Right cardiac atrium (tissue), 5 donors: ENCODE measurements at places on chromosomes 4 and X. TPM values are rescaled to one million over a fixed set of nuclear protein-coding genes. Genes with fewer than 3 reads are reported as not detected.

DNA sequence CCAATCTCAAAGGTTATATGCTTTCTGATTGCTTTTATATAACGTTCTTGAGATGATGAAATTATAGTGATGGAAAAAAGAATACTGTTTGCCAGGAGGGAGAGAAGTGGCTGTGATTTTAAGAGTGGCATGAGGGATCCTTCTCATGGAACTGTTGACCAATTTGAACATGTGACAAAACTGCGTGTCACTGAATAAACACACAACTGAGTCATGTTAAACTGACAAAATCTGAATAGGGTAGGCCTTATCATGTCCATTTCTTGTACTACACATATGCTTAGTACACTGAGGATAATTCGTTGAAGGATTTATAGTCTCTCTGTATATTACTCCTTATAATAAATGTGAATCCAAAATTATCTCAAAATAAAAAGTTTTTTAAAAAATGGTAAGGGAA is 22.2 kb upstream of the HSPA4L start:
- DNase-seq = no peak

- no peak for DNase-seq
Observed at GRCh38 chr4:123478859-123479345, 82.3 kb downstream of the SPRY1 start.

Gene FGD1
- total RNA-seq = 6.3 TPM

Gene TRPC3
- total RNA-seq = 0.28 TPM

Gene ARMCX2
- 50.0 TPM for total RNA-seq
